ENCODE measurements at places on chromosomes 3 and 15.

- DNase-seq, result no peak
Observed at GRCh38 chr15:31178705-31179104, 77.2 kb upstream of the TRPM1 start.

GRCh38 chr3:55169608-55170072, 241.8 kb upstream of the LRTM1 start:
- no peak for DNase-seq

GRCh38 chr3:57586778-57587177, 10.4 kb downstream of the ARF4 start:
- no peak for DNase-seq

DNA sequence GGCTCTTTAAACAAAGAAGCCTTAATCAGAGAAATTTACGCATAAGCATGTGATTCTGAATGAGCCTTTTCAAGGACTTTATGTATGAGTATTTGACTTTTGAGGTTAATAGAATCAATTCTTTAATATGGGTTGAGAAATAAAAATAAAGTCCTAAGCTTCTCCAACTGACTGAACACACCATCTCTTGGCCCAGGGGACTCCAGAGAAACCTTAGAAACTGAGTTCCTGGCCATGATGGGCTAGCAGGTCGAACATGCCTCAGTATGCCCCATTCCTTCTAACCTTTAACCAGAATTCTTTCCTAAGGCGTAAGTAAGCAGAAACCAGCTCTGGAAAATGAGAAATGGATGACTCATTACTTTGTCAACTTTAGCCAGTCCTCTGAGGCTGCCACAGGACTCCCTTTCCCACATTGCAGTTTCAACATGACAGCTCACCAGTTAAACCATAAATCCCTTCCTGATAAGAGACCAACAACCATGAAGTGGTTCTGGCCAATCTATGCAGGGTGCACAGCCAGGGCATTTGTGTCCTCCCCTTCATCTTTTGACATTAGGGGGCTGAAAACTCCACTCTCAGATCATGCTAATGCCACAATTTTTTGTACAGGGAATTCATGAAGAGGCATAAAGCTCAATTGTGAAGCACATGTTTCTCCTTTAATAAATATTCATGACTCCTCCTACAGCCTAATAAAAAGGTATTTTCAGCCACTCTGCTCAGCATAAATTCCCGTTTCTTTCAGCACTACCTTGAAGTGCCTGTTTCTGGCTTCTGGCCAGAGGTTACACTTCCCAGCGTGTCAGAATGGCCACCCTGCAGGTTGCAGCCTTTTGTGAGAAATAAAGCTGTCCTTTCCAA, 33.3 kb downstream of the TM4SF18 start:
- DNase-seq, result no peak

DNA sequence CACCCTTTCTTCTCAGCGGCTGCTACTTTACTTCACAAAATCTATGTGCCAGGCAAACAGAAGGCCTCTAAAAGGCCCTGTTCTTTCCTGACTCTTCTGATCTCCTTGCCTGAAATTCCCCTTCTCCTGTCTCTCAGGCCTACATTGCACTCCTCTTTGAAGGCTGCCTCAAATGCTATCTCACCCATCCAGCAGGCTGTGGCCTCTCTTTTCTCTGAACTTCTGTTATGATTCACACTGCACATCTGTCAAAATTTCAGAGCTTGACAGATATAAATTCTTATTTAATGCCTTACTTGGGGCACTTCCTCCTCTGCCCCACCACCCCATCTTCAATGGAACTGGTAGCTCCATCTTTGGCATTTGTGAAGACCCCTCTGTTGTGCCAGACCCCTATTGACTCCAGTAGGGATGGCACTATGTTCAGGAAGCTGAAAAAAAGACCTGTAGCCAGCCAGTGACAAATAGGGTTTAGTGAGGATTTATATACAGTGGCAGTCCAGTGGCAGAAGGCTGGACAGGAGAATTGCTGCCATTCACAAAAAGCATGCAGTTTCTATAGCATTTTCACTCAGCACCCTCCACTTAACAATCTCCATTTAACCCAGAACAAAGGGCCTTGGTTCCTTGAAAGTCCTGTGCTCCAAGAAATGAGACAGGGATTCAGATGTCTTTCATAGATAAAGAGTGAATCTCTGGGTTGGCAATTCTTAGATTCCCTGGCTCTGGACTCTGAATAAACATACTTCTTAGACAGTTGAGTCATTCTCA, 415.8 kb upstream of the GRM7 start:
- DNase-seq, result no peak

DNA sequence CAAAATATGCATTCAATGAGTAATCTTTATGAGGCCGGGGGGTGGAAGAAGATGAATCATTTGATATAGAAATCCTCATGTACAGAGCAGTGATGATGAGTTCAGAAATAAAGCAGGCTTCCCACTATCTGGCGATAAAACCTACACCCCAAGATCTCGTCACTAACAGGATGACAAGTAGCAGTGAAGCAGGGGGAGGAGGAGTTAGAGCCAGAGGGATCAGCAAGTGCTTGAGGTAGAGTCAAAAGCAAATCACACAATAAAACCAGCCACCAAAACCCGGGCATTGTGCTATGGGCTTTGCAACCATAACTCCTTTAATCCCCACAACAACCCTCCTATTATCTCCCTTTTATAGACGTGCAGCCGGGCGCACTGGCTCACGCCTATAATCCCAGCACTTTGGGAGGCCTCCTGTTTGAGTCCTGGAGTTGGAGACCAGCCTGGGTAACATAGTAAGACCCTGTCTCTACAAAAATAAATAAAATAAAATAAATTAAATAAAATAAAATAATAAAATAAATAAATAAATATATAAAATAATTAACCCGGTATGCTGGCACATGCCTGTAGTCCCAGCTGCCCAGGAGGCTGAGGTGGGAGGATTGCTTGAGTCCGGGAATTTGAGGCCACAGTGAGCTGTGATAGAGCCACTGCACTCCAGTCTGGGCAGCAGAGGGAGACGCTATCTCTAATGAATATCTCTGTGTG, 53.0 kb downstream of the STARD5 start:
- no peak for DNase-seq

DNA sequence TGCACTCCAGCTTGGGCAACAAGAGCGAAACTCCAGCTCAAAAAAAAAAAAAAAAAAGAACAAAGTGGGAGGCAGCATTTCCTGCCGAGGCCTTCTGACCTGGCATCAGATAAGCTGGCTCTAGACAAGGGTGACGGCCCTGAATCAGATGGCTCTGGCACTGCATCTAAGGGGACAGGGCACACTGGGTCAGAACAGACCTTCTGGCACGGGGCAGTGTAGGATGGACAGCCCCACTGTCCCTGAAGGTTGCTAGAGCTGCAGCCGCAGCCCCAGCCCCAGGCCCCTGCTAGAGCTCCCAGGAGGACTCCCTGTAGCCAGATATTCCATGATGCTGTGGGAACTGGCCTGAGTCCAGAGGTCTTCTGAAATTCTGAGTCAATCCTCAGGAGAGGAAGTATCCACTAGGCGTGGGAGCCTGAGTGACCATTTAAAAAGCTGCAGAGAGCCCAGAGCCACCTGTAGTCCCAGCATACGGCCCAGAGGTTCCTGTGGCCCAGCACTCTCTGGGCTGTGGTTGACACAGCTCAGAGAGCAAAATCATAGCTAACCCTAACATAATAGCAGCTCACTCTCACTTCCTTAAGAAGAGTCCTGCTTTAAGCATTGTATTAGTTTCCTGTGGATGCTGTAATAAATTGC, 69.2 kb upstream of the MFGE8 start:
- no peak for DNase-seq

DNA sequence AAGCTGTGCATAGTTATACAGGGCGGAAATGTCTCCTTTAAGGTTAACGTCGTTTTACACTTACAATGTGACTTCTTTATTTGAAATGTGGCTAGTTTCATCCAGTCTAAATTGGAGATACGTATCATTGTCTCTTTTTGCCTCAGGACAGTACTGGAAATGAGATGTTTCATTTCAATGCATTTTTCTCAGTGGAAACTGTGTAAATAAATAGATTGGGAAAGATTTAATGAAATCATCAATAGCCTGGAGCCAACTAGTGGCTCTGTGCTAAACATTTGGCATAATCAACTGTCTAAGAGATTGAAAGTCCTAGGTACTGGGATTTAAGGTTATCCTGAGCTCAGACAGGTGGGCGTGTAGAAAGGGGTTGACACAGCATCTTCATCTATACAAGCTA, 691.5 kb upstream of the CCDC54 start:
- DNase-seq, result no peak

GRCh38 chr3:128348805-128349531, 117.7 kb downstream of the DNAJB8 start:
- no peak for DNase-seq

DNA sequence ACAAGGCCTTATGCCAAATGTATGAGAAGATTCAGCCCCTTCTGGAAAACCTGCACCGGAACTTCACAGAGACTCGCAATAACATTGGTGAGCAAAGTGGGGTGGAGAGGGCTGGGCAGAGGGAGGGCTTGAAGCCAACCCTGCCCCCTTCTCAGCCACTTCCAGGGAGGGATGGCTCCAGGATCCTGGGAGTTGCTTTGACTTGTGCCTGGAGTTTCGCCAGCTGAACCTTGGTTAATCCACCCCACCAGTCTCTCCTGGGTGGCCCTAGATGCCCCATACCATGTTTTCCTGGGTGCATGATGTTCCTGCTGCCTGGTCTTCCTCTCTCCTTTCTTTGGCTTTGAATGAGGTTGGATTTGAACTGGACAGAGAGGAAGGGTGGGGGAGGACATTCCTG, 10.8 kb downstream of the TBC1D21 start:
- no peak for DNase-seq

DNA sequence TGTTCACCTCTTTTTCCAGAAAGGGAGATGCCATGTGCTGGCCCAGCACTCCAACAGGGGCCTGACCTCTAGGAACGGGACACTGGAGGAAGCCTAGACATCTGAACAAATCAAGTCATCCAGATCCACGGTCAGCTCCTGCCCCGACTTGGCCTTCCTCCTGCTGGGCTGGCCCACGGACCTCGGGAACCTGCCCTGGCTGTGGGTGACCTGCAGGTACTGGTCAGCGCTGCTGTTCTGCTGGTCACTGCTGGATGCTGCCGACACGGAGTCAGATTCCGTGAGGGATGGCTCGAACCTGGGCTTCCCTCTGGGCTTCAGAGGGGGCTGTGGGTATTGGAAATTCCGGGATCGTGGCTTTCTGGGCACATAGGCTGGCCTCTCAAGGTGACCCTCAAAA, 8.4 kb upstream of the STARD5 start:
- DNase-seq, result no peak

DNA sequence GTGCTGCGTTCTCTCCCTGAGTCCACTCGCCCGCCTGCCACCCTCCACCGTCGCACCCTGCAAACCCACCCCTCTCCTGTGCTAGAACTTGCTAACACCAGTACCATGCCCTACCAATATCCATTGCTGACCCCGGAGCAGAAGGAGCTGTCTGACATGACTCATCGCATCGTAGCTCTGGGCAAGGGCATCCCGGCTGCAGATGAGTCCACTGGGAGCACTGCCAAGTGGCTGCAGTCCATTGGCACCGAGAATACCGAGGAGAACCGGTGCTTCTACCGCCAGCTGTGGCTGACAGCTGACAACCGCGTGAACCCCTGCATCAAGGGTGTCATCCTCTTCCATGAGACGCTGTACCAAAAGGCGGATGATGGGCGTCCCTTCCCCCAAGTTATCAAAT, 4.9 kb upstream of the ALAS1 start:
- peak; percentile 78 for DNase-seq

DNA sequence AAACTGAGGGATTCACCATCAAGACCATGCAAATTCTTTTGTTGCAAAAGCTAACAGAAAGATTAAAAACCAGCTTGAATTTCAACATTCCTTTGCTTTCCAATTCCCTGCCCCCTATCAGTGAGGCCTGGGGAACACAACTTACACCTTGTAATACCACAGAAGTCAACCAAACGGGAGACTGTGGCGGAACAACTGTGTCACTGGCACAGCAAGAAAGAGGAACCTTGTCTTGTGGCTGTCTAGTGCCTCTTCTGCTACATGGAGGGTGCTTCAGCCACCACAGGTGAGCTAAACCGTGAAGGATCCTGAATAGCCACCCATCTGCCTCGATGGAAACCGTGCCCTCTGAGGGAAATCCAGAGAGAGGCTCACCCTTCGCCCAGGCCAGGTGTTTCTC, 11.4 kb downstream of the CCDC12 start:
- DNase-seq, result no peak

GRCh38 chr3:135017003-135017893, 222.2 kb downstream of the EPHB1 start:
- no peak for DNase-seq

DNA sequence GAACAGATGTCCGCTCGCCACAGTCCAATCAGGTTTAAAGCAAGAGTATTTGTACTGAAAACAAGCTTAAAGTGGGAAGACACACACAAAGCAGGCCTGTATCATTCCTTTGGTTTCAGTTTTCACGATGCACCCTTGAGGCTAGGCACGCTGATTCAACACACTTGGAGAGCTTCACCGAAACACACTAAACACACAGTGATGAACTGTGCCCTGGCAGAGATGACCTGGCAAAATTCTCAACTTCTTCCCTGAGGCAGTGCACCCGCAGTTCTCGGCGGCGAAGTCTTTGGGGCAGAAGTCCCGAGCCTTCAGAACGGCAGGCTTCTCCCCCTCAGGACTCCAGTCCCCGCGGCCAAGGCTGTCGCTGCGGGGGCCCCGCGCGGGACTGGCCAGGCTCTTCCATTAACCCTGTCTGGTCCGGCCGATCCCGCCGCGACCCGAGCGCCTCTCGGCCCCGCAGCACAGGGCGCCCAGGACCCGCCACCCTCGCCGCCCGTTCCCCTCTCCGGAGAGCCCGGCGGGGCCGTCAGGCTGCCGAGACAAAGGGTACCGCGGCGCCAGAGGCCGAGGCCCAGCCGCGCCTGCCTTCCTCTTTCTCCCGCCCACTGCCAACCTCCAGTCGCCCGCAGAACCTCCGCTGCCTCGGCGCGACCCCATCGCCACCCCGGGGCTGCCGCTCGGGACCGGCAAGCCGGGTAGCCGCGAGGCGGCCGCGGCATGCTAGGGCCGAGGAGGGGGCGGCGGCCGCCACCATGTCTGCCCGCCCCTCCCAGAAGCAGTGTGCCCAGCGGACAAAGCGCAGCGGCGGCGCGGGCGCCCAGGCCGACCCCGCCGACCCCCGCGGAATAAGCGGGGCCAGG, 792 bp downstream of the GABPB1 start:
- DNase-seq, result peak; percentile 25

Data from posterior cingulate gyrus (tissue), 11 donors.